Activated CD4-positive, CD25-positive, alpha-beta regulatory T cell (primary cell): ENCODE measurements at places on chromosomes 2 and 18.

DNA sequence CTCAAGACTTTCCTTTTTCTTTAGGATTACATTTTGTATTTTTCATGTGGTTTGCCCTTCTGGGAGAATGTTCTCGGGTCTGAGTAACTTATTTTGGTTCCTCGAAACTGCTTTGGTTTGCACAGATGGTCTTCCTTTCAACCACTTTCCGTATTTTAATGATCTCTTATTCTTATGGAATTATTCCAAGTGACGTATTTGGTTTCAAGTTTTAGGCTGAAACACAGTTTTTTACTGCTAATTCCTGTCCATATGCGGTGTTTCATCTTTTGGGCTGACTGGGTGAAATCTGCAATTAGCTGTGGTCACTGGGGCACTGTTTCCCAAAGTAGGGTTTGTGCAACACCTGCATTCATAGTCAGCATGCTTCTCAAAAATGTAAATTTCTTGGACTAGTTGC lies 122.7 kb downstream of the CAPN13 start:
- no peak for DNase-seq

GRCh38 chr2:88697370-88698026 lies 6.0 kb downstream of the RPIA start:
- no peak for DNase-seq

DNA sequence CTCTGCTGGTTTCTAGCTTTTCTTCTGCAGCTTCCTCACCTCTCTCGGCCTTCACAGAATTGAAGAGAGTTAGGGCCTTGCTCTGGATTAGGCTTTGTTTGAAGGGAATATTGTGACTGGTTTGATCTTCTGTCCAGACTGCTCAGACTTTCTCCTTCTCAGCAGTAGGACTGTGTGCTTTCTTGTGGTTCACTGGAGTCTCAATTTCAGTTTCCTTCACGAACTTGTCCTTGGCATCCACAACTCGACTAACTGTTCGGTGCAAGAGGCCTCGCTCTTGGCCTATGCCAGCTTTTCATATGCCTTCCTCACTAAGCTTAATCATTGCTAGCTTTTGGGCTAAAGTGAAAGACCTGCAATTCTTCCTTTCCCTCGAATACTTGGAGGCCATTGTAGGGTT lies 18.9 kb upstream of the SALL3 start:
- no peak for DNase-seq

- DNase-seq = no peak
These were observed 23.0 kb upstream of the CEP68 start for GRCh38 chr2:65033178-65033577.

GRCh38 chr2:99881901-99882591 lies 260.3 kb downstream of the AFF3 start:
- DNase-seq = no peak

DNA sequence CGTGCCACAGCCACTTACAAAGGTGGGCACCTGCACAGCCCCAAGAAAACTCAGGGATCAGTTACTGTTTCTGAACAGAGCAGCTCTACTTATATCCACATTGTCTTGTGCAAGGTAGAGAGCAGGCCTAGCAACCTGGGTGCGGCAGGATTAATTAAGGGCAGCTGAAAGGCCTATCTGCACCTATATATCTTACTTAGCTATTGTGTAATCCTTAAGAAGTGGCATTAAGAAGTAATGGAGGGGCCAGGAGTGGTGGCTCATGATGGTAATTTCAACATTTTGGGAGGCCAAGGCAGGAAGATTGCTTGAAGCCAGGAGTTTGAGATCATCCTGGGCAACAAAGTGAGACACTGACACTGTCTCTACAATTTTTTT lies 12.8 kb upstream of the ARL5A start:
- no peak for DNase-seq

DNA sequence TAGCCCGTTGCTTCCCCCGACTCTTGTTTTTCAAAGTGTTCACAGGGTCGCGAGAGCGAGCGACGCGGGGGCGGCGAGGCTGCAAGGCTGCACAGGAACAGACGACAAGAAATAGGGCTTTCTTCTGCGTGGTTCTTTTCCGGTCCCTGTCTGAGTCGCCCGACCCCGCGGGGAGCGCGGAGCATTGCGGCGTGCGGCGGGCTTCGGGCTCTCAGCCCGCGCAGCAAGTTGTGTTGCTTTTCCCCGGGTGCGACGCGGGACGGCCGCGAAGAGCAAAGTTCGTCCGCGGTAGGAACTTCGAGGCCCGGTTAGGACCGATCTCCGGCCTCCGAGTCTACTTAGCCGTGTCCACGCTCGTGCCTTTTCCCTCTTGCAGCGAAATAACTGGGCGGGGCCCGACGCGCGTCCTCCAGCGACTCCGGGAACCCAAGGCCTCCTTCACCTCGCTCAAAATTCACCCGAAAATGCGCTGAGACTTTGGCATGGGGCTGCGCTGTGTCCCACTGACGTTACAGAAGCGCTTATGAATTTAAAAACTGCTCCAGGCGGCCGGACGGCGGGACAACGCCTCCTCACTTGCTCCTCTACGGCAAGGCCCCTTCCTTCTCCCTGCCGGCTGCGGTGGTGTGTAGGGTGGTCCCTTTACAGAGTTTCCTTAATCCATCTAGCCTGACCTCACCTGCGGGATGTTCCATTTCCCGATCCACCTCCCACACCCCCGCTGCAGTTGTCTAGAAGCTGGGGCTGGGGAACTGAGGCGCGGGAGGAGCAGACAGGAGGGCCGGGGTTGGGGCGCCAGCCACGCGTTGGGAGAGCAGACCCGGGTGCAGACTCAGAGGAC lies 1.5 kb upstream of the BCL2L11 start:
- no peak for DNase-seq

GRCh38 chr2:58131191-58132011 lies 84.8 kb downstream of the VRK2 start:
- DNase-seq = no peak
